GF-D8 (cell line): ENCODE measurements at places on chromosomes 11 and 22.

DNA sequence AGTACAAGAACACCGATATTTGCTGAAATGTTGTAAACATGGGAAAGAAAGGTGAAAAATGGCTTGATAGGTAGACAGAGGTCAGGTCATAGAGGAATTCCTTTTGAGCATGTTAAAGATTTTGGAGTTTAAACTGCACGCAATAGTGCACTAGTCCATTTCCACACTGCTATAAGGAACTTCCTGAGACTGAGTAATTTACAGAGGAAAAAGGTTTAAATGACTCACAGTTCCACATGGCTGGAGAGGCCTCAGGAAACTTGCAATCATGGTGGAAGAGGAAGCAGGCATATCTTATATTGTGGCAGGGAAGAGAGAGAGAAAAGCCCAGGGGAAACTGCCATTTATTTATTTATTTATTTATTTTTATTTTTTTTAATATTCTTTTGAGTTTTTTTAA lies 5.0 kb downstream of the OR10A5 start:
- no peak for DNase-seq

DNA sequence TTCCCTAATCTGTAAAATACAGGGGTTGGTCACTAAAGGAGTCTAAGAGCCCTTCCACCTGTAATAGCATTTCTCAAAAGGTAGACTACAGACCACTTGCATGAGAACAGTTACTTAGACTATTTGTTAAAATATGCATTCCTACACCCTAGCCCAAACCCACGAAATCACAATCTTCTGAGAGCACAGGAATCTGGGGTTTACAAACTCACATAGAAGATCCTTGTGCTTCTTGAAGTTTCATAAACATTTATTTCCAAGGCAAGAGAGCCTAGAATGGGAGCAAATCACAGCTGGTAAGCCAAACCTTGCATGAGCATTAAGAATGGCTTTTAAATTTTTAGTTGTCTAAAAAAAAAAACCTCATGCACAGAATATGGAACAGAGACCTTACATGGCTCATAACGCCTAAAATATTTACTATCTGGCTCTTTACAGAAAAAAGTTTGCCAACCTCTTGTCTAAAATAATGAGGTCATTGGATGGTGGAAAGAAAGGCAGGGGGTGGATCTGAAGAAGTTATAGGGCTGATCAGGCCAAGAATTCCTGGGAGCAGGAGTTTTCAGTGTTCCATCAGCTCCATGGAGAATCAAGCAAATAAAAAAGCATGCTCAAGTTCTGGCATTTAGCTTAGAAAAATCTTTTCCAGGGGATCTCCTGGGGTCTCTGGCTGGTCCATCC lies 133.4 kb downstream of the CCDC34 start:
- DNase-seq = no peak

- DNase-seq = no peak
These were observed 8.8 kb upstream of the MB start for GRCh38 chr22:35625763-35626432.

- no peak for DNase-seq
These were observed 188.6 kb upstream of the MTMR2 start for GRCh38 chr11:96112192-96113128.

- DNase-seq = no peak
These were observed 28.3 kb downstream of the DUSP8 start for GRCh38 chr11:1543606-1544263.

GRCh38 chr11:110165039-110165925 lies 72.1 kb downstream of the ZC3H12C start:
- no peak for DNase-seq

- DNase-seq = no peak
These were observed 82.0 kb downstream of the CELSR1 start for GRCh38 chr22:46455446-46455845.

DNA sequence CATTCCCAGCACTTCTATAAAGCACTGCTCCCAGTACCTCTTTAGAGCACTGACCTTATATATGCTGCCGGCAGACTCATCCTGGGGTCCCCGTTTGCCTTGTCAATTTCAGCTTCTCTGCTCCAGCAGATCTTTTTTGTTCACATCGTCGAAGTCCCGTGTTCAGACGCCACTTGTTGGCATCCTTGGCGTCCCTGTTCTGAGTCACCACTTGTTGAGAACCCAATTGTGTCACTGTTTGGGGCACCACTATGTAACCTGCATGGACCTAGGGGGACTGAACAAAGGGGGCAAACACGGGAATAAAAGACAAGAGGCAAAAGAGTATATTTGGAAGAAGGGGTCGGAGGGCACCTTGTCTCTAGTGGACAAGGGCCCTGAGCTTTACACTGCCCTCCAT lies 25.5 kb downstream of the OR10A6 start:
- DNase-seq = no peak

DNA sequence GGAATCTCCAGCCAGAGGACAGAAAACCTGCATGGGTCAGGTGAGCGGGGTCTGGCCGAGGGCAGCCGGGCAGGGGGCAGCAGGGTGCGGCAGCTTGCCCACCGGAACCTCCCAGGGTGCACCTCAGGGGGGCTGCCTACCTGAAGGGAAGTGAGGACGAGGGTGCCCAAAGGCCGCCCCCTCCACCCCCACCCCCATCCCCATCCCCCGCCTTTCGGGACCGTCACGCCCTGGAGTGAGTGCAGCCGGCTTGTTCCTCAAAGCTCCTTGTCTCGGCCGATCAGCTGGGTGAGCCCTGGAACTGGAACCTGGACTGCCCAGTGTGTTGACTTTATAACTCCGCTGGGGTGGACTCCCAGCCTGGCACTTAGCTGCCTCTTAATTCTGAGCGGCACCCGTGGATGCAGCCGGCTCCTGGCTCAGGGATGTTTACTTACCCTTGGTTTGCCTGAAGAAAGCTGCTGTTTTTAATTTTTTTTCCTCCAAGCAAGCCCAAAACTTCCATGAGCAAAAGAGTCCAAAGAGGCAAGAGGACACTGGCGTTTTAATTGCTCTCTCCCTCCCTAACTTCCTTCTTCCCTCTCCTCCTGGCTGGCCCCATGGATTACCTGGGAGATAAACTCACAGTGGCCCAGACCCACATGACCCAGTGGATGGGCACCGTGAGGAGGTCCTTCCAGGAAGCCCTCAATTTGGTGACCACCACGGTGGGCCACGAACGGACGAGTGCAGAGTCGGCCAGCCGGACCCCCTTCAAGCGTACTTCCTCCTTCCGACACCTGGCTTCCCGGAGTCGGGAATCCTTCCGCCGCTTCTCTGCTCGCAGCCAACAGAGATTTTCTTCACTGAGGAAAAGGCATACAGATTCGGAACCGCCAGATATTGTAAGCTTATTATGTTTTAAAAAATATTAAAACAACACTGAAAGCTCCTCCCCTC lies 87.8 kb upstream of the CRYBB3 start:
- DNase-seq = no peak

- no peak for DNase-seq
These were observed 5.0 kb downstream of the DRD2 start for GRCh38 chr11:113470233-113470632.

GRCh38 chr11:34787895-34788294 lies 128.3 kb downstream of the APIP start:
- DNase-seq = no peak

GRCh38 chr11:106958517-106959248 lies 59.6 kb downstream of the GUCY1A2 start:
- no peak for DNase-seq

- no peak for DNase-seq
These were observed 23.2 kb downstream of the MED15 start for GRCh38 chr22:20530368-20531153.

DNA sequence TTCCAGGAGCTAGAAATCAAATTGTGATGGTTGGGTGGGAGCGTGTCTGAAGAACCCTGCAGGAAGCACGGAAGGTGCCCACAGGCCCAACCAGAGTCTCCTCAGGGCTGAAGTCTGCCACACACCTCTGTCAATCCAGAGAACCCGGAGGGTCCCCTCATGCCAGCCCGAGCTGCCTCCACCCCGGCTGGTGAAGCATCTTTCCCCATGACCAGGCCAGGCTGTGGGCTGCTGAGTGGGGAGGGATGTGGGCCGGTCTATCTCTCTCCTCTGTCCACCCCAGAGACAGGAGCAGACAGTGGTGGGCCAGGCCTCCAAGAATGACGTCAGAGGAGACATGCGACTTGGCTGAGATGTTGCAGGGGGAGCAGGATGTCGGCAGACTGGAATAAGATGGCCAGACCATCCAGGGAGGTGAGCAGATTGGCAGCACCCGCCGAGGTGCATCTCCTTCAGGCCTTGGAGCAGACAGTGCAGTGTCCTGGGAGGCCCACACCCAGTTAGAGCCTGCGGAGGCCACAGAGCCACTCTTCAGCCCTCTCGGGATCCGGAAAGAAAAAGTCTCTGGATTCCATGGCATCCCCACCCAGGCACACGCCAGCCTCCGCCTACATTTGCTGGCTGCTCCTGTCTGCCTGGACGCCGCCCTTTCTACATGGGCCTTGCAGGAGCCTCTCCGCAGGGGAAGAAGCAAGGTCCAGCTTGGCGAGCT lies 1524.9 kb downstream of the BRD1 start:
- no peak for DNase-seq

DNA sequence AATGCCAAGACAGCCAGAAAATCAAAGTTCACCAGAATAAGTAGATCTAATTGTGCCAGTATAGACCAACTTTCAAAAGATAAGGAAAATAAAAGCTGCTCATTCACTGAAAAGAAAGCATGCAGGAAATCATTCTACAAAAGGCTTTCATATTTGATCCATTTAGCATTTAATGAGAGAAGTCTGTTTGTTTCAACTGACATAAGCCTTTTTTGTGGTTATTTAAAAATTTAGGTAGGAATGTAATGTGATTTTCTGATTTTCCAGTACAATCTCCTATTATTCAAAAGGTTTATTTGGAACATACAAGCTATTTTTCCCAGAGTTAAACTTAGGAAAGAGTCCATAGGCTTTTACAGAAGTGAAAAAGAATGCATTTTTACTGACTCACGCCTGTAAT lies 92.7 kb downstream of the SBF2 start:
- no peak for DNase-seq

DNA sequence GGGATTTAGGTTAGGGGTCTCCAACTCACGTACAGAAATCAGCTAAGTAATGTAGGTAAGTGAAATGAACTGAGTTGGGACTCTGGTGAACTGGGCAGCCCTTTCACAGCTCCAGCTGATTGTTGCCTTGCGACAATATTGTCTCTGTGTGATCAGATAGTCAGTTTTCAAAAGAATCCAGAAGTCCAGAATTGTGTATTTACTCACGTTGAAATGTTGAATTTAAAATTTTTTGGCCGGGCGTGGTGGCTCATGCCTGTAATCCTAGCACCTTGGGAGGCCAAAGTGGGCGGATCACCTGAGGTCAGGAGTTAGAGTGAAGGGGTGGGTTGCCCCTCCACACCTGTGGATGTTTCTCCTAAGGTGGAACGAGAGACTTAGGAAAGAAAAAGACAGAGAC lies 18.8 kb upstream of the WDR74 start:
- no peak for DNase-seq

DNA sequence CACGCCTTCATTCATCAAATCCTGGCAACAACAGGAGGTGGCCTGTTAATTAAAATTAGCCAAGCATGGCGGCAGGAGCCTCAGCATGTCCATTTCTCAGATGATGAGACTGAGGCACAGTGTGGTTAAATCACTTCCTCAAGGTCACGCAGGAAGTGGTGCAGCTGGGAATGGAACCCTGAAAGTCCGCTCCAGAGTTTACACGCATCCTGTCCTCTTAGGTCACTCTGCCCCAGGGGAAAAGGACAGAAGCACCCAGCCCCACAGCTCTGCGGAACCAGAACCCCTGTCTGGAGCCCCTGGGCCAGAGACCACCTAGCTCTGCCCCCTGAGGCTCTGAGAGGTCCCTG lies 19.6 kb downstream of the RPL3 start:
- DNase-seq = no peak

DNA sequence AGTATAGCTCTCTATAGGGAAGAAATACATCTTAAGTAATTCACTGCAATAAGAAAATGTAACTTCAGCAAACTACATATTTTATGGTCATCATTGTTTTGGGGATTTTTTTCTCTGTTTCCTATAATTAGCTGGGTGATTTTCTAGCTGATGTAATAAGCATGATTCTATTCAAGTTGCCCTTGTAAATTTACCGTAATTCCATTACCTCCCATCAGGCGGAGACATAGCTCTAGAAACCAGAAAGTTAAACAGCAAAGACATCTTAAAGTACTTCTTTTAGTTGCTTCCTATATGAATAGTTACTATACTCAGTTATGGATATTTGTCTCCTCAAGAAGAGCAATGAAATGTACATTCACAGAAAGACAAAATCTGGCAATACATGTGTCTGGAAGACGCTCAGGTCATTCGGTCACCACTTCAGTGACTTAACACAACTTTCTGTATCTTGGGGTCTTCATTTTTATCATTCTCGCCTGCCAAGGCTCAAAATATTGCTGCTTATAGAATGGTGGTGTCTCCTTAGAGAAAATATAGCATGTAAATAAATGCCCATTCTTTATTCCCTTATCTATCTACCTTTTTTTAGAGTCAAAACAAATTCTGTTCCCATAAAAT lies 239.9 kb upstream of the ZC3H12C start:
- peak; percentile 50 for DNase-seq

- DNase-seq = peak; percentile 41
These were observed at the start of gene TCP11L1 for GRCh38 chr11:33039274-33040032. TCP11L1 (plus strand) TSS chr11:33039572; CDS start chr11:33043774, 4,202 bp downstream.

DNA sequence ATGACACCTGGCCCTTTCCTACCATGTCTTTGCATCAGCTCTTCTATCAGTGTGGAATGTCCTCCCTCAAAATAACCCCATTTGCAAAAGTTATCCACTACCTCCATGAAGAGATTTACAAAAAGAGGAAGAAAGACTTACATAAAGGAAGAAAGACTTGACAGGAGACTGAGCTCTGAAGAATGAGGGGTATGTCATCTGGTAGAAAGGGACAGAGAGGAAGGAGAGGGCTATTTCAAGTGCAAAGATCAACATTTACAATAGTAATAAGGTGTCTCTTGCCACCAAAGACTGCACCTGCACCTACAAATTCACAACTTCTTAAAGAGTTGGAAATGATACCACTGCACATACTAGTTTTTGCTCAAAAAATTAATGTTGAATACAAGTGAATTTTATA lies 18.2 kb downstream of the PAK1 start:
- DNase-seq = no peak

- no peak for DNase-seq
These were observed 8.9 kb downstream of the C1QTNF6 start for GRCh38 chr22:37179126-37179470.
